ENCODE measurements at places on chromosomes 7 and 10. TPM values are rescaled to one million over a fixed set of nuclear protein-coding genes. Genes with fewer than 3 reads are reported as not detected.

Gene MAGI2
- 5.8 TPM for total RNA-seq

DNA sequence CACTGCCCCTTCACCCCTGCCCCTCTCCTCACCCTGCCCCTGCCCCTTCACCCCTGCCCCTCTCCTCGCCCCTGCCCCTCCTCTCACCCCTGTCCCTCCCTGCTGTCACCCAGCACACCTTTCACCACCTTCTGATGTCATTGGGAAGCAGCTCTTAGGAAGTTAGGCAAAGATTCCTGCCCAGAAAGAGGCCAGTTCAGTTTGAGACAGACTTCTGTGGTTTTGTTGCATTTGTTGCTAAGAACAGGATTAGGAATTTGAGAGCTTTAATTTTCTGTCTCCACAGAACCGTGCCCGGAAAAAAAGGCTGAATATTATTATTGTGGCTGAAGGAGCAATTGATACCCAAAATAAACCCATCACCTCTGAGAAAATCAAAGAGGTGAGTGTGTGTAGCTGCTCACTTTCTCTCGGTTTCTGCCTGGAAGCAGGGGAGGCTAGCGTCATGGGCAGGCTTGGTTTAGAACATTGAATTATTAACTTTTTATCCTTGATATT, 39.6 kb downstream of the PFKP start:
- peak overlapping the region; percentile 37 for H3K4me3 ChIP-seq
- no peaks in the 10 kb centered on the region for H3K27me3 ChIP-seq
- H3K27ac ChIP-seq, result peak overlapping the region; percentile 98
- H3K4me1 ChIP-seq, result peaks cover 32% of the 10 kb centered on the region

- DNase-seq, result no peak
- H3K36me3 ChIP-seq, result no peaks in the 10 kb centered on the region
- H3K4me1 ChIP-seq, result no peaks in the 10 kb centered on the region
- H3K27me3 ChIP-seq, result peaks cover 7% of the 10 kb centered on the region
Measured at GRCh38 chr10:56231436-56231835, 129.6 kb downstream of the ZWINT start.

DNA sequence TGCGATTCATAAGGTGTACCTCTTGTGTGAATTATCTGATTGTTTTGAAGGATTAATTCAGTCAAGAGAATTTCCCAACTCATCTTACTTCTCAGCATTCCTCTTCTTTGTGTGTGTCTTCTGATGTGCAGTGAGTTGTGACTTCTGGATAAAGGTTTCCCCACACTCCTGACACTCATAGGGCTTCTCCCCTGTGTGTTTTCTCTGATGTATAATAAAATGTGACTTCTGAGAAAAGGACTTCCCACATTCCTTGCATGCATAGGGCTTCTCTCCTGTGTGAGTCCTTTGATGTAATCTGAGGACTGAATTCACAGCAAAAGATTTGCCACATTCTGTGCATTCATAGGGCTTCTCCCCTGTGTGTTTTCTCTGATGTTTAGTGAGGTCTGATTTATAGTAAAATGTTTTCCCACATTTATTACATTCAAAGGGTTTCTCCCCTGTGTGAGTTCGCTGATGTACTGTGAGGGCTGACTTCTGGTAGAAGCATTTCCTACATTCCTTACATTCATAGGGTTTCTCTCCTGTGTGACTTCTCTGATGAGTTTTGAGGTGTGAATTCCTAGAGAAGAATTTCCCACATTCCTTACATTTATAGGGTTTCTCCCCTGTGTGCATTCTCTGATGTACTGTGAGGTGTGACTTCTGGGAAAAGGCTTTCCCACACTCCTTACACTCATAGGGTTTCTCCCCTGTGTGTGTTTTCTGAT, 24.2 kb downstream of the ZNF25 start:
- peak overlapping the region; percentile 0 for H3K27ac ChIP-seq
- no peak for DNase-seq
- peaks cover 26% of the 10 kb centered on the region for H3K4me1 ChIP-seq
- no peak overlapping the region for H3K4me3 ChIP-seq
- H3K27me3 ChIP-seq, result no peaks in the 10 kb centered on the region

GRCh38 chr7:110664803-110665202, 426.1 kb upstream of the LRRN3 start:
- no peaks in the 10 kb centered on the region for H3K27me3 ChIP-seq
- H3K36me3 ChIP-seq, result peaks cover 2% of the 10 kb centered on the region
- no peak overlapping the region for H3K4me3 ChIP-seq
- no peak for DNase-seq
- H3K27ac ChIP-seq, result no peak overlapping the region
